ENCODE measurements at places on chromosomes 16 and 17.

DNA sequence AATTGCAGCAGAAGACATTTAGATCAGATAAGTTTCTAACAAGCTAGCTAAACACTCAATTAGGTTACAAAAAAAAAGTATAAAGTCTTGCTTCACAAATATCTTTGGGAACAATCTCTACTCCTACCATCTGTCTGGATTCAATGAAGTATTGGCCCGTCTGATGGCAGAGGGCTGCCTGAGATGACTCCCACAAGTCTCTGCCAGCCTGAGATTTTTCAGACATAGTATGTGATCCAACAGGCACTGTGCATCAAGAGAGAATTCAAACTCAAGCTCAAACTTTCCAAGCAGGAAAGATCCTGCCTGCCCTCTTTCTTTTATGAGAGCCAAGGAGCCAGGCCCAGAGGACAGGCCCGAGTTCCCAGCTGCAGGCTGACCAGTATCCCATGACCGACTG lies 22.6 kb downstream of the SLC39A11 start:
- no peak for DNase-seq

GRCh38 chr16:86211800-86212199 lies 298.5 kb upstream of the FOXF1 start:
- DNase-seq, result no peak

DNA sequence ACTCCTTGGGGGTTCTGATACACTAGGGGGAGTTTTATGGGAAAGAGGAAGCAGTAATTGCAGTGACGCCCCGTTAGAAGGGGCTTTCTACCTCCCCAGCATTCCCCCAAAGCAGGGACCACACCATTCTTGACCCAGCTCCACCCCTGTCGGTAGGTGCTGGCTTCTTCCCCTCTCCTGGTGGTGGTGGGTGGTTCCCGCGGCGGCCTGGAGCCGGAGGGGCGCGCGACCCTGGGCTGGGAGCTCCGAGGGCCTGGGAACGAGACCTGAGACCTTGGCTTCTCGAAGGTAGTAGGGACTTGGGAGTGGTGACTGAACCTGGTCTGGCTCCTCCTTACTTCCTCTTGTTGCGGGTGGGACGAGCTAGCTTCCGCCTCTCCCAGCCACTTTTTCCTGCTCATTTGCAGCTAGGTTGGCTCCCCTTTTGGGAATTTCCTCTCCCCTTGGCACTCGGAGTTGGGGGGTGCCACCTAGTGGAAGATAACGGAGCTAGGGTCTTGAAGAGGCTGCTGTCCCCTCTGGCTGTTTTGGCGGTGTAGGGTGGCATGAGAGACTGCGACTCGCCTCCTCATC lies 438 bp downstream of the GRN start:
- DNase-seq, result peak; percentile 67

- DNase-seq, result no peak
Observed at GRCh38 chr16:11207646-11208045, 48.4 kb downstream of the SOCS1 start.

DNA sequence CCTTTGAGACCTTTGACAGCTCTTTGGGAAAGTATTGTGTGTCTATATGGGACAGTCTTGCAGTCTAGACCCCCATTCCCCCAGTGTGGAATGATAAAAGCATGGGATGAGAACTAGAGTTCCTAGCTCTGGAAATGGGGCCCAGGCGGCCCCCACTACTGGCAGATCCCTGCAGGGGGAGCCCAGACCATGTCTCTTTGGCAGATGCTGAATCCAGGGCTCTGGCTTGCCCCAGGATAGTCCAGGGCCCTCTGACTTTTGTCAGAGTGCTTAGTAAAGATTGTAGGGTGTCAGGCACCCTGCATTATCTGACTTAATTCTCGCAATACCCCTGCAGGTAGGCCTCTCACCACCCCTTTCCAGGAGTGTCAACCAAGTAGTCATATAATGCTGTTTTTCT lies 8.3 kb downstream of the ALKBH5 start:
- DNase-seq, result no peak

- no peak for DNase-seq
Observed at GRCh38 chr17:33007186-33007585, 15.5 kb downstream of the SPACA3 start.
